GM04503 (cell line): ENCODE measurements at places on chromosomes 11 and 22.

- DNase-seq = no peak
Observed at GRCh38 chr11:46431211-46431610, 39.6 kb upstream of the CHRM4 start.

DNA sequence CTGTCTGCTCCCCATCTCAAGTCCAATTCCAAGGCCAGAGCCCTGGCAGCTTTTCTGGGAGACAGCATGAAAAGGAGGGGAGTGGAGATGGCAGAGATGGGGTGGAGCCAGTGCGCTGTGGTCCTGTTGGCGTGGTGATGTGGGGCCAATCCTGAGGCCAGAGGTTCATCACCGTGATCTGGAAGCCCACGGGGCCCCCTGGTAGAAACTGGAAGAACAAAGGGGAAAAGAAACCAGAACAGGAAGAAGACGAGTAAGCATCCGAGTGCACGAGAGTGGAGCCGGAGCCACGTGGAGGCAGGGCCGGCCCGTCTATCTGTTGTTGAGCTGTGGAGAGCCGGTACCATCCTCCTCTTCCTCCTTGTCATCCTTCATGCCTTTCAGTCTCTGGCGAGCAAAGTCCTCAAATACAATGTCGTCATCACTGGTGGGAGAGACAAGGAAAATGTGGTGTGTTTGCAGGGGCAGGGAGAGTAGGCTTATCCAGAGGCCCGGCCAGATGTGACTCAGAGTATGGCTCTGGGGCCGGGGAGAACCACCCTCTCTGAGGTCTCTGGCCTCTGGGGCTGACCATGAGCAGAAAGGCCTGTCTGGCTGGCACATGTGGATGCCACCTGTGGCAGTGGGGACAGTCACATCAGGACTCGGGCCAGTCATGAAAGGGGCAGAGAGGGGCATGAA lies 25.4 kb downstream of the TPBGL start:
- no peak for DNase-seq

- no peak for DNase-seq
Observed at GRCh38 chr11:119339589-119340334, 921 bp downstream of the C1QTNF5 start.

- no peak for DNase-seq
Observed at GRCh38 chr11:124938206-124938765, 2.4 kb upstream of the HEPACAM start.

GRCh38 chr22:21861264-21861848 lies 6.1 kb downstream of the MAPK1 start:
- no peak for DNase-seq

DNA sequence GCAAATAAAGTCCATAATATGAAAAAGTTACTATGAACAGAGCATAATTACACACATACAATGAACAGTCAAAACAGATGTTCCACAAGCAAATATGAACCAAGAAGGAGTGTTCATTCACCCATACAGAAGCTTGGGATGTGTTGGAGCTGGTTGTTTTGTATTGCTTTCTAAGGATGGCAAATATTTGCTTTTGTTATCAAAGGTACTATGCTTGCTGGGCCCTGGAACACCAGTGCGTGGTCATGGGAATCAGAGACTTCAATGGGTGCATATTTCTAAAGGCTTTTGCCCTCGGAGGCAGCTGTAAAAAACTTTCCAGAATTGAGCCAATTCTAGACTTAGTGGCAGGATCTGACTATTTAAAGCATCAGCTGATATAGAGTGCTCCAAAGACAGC lies 85.1 kb downstream of the BARX2 start:
- DNase-seq = no peak

DNA sequence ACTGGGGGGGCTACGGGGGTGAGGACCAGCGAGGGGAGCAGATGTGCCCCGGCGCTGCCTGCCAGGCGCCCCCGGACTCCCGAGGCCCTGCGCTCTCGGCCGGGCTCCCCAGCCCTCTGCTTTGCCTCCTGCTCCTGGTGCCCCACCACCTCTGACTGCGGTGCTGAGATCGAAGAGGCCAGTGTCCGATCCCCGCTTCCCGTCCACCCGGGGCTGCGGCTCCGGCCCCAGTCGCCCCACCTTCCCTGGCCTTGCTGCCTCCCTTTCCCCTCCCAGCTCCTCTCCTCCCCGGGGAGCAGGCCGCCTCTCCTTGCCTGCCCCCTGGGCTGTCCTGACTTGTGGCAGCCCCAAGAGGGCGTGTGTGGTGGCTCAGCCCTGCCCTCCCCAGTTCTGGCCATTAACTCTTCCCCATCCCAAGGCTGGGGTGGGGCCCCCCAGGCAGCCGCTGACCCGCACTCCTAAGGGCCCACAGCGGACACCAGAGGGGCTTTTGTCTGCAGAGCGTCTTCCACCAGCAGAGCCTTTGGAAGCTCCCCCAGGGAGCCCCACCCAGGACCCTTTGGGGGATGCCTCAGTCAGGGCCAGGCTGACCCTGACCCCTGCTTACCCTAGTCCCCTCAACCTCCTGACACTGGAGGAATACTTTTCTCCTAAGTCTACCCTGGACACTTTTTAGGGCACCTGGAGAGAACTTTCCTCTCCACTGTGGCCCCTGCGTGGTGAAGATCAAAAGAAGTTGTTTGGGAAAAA lies 16.6 kb downstream of the RTN4RL2 start:
- no peak for DNase-seq

- no peak for DNase-seq
Observed at GRCh38 chr11:63826471-63827190, 12.3 kb upstream of the MARK2 start.

DNA sequence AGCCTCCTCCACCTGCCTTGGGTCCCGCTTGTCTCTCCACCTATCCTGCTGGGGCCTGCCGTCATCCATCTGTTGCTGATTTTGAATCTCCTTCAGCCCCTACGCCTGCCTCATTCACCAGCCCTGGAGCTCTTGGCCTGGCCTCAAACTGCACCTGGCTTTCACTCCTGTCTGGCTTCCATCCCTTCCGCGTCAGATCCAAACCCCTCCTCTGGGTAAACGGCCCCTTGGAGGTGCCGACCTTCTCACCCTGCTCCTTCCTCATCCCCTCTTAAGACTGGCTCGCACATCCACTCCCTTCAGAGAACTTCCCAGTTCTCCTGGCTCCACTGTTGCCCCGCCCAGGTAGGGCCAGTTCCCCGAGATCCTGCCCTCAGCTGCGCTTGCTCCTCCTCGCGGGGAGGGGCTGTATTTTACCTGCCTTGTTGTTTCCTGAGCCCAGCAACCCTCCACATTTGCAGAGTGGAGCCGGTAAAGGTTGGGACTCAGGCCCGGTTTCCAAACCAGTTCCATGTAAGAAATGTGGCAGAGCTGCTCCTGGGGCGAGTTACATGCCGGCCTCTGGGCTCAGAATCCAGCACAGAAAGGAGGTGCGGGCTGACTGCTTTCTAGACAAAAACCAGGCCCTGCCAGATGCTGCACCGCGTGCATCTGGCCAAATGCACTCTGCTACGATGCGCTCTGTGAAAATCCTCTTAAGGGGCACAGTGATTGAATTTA lies 13.9 kb upstream of the SHANK2 start:
- no peak for DNase-seq

DNA sequence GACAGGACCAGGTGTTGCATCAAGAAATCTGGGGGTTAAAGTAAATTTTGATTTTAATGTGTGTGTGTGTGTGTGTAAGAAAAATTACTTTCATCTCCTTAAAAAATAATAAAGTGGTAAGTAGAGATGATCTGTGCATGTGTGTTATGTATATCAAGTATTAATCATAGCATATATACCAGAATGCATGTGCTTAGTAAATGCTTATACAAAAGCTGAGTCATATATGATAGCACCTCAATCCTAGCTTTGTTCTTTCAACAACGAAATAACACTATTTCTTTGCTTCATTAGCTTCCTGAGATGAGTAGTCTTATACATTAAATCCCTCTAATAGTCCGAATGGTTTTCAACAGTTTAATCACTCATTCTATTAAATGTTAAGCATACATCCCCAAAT lies 899.6 kb upstream of the ANO3 start:
- DNase-seq = no peak

GRCh38 chr11:126899961-126900748 lies 100.4 kb downstream of the KIRREL3 start:
- no peak for DNase-seq

DNA sequence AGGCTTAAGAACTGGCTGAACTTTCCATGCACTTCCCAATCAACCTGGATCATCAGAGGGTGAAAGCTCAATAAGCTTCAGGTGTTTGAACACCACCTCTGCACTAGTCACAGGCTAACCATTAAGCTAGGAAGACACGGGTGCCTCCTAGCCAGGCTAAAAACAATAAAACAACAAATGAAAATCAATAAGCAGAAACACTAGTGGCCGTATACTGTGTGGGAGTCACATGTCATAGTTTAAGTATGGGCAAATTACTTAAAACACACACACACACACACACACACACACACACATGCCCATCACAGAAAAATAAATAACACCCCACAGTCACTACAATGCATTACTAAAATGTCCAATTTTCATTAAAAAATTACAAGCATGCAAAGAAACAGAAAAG lies 85.2 kb downstream of the APOL5 start:
- no peak for DNase-seq

DNA sequence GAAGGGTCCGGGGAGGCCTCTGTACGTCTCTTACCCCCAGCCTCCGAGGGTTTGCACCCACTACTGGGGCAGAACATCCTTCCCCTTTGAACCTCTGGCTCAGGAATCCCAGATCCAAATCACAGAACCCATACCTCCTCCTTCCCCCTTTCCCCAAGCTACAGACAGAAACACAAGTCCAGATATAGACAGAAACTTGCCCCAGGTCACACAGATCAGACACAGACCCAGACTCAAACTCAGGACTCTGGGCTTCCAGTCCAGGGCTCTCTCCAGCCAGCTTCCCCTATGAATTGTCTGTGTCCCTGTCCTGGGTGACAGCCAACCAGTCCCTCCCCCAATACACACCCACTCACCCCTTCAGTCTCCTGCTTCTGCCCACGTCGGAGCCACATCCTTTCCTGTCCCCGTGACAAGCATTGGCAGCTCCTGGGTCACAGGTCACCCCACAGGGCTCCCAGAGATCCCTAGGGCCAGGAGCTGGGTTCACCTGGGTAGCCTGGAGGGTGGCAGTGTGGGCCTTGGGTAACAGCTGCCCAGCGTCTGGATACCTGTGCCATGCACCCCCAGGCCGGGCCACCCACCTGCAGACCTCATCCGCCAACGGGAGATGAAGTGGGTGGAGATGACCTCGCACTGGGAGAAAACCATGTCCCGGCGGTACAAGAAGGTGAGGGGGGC lies 772 bp downstream of the TBC1D10C start:
- DNase-seq = no peak

DNA sequence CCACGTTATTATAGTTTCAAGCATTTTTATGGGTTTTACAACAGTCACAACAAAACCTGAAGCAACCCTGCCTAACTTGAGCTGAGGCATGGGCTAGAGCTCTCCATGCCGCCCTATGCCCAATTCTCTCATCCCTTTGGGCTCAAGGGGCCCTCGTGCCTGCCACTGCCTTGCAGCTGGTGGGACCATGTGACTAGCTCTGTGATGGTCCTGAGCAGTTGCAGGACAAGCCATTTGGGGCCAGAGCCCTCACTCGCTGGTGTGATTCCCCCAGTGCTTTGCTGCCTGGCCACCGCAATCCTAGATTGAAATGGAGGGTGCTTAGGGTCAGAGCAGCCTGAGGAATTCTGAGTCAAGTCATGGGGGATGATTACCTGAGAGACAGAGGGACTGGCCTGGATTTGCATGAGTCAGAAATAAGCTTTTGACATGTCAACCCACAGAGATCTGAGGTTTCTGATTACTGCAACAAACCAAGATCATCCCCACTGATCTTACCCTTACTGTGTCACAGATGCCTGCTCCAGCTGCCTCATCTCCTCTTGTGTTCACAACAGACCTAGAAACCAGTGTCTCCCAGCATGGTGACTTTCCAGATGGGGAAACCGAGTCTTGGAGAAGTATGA lies 323.7 kb downstream of the BRD1 start:
- no peak for DNase-seq

DNA sequence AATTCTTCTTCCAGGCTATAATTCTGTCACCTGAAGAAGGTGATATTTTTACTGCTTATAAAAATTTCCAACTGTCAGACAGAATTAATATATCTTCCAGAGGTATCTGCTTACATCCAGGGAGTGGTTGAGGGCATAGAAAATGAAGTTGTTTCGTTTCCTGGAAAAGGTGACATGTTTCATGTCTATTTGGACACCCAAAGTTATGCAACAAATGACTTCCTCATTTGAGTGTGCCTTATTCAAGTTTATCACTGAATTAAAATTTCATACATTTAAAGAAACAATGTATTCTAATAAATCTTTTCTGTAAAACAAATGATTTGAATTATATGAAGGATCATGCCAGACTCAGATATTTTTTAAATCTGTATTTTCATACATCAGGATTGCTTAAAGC lies 8.5 kb upstream of the GRAMD1B start:
- no peak for DNase-seq
